ENCODE measurements at places on chromosomes 2 and 18.

GRCh38 chr2:240949791-240950705 is 43.9 kb downstream of the CROCC2 start:
- DNase-seq: no peak

DNA sequence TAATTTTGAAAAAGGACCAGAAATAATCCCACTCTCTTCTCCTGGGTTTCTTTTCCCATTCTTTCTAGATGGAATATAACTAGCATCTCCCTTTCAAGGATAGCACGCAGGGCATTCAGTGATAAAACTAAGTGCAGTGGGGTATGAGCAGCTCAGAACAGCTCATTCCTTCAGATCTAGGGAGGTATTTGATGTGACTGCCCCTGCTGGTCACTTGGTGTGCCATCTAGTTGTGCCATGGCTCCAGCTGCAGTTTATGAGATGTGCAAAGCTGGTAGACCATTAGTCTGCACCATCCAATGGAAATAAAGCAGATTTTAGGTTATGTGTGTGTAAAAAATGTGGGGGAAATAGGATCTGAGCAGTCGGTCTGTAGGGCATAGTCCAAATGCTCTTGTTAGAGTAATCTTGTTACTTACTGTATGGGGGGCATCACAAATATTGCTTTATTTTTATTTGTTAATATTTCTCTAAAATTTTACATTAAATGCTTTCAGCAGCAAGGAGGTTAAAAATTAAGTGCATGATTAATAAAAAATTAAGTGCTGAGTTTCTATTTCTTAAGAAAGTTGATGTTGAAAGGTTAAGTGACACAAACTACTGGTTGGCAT is 38.9 kb downstream of the CTAGE1 start:
- DNase-seq: peak; percentile 29

- no peak for DNase-seq
Observed at GRCh38 chr2:73020657-73021370, 50.7 kb downstream of the SFXN5 start.

GRCh38 chr2:16007167-16007934 is 67.0 kb downstream of the MYCN start:
- DNase-seq: no peak

GRCh38 chr2:63667132-63667700 is 78.5 kb downstream of the MDH1 start:
- DNase-seq: no peak

DNA sequence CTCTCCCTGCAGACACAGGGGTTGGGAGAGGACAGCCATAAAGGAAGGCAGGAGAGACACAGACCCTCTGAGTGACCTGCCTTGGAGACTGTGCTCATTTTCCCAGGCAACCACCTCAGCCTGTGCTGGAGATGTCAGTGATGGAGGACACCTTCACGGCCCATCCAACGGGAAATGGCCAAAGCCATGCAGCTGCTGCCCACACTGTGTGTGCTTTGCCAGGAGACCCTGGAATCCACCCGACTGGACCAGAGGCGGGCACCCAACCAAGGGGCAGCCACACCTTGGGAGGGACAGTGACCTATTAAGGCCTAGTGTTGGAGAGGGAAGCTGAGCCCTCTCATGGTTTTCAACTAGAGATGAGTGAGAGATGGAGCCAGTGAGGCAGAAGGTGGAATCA is 192.5 kb downstream of the SMAD2 start:
- DNase-seq: no peak

DNA sequence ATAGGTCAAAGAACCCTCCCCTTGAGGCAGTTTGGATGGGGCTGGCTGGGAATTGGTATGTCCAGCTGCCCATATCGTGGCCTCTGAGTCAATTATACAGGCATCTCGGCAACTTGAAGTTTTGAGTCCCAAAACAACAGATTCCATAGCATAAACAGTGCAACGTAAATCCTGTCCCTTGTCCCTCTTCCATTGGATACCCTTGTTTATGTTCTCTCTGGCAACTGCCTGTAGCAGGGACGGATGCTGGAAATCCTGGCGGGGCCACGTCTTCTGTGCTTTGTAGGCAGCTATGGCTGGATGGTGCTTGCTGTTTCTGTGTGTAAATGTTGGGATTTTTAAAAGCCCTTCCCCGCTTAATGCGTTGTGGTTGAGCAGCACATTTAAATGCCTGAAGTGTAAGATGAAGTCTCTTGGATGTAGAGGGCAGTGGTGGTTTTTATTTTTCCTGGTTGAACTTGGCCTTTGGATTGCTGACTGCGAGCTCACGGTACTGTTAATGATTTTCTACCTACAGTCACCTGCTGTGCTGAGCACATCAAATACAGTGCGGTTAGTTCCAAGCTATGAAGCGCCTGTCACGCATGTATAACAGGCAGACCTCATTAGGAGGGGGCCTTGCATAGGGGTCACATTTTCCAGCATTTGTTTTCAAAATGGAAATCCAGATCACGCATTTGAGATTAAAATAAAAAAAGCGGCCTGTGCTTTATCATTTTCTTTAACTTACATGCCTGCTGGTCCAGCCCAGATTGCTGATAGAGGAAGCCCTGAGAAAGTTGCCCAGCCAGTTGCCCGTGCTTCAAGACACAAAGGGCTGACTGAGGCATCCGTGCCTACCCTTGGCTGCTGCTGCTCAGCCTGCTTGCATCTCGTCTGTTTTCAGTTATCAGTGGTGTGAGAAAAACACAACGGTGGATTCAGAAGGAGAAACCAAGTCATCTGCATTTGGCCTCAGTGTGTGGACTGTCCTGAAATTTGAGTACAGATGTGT is 84.7 kb downstream of the NEDD4L start:
- DNase-seq: no peak

GRCh38 chr18:54717673-54718407 is 110.4 kb upstream of the RAB27B start:
- no peak for DNase-seq

- DNase-seq: peak; percentile 38
Observed at GRCh38 chr2:117785740-117786139, 28.8 kb upstream of the DDX18 start.

GRCh38 chr2:117917223-117917917 is 96.5 kb downstream of the CCDC93 start:
- no peak for DNase-seq

- no peak for DNase-seq
Observed at GRCh38 chr2:241393524-241394196, 37.6 kb downstream of the FARP2 start.

- no peak for DNase-seq
Observed at GRCh38 chr18:76972241-76972640, 149.9 kb downstream of the ZNF236 start.

Measured in RWPE1 (cell line).